Naive thymus-derived CD4-positive, alpha-beta T cell (primary cell): ENCODE measurements at places on chromosomes 7 and 10. TPM values are rescaled to one million over a fixed set of nuclear protein-coding genes. Genes with fewer than 3 reads are reported as not detected.

DNA sequence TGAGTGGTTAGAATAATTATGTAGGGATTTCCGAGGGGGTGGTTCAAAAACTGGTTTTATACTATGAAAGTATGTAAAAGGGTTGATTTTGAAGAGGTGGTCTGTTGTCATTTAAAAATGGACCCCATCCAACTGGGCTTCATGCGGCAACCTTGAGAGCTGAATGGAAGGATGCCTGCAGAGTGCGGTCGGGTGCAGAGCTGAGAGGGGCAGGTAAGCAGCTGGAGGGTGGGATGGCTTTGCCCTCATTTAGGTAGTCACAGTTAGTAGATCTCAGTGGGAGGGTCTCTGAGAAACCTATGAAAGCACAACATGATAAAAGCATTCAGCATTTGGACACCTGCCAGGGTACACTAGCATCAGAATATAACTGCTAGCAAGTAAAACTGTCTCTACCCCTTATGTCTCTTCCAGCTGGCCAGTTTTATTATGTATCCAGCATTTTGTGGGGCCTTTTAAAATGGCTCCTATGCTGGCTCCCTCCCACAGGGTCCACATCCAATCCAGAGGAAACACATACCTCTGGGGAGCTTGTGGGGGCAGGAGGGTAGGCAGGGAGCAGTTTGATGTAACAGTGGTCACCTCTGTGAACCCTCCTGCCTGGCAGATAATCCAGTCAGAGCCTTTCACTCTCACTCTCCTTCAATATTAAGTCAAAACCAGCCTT lies 75.9 kb upstream of the MAGI2 start:
- DNase-seq, result no peak

Gene SLC16A9
- total RNA-seq, result 1.5 TPM in 2 replicates

DNA sequence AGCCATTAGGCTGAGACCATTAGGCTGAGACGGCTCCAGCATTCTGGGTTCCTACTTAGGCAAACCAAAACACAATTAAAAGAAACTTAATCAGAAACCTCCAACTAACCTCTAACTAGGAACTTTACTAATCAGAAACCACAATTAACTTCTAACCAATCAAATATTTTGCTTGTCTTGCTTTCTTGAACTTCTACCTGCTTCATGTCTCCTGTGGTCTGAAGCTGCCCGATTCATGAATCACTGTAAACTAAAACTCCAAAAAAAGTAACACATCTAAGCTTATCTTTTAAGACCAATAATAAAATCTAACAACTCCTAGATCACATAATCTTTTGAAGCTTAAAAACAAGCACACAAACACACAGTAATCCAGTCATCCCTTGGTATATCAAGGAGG lies 76.1 kb downstream of the PDSS1 start:
- no peak for DNase-seq

DNA sequence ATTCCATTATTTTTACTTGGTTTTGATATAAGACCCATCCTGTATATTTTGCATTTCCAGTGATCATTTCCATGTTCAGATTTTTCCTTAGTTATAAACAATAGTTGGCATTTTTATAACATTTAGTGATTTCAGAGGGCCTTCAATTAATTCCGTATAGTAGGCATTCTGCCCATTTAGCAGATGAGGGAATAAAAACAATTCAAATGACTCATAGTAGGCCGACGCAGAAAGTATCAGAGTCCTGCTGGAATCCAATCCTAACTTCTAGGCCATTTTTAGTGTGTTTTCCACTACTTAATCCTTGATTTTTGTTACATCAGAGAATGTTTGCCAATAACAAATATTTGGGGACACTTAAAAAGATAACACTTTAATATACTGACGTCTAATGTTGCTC lies 15.4 kb downstream of the RNF32 start:
- DNase-seq, result no peak

Gene FGFR2
- total RNA-seq, result not detected

Gene CUZD1
- total RNA-seq, result 3.5 and 5.2 TPM in 2 replicates
